ENCODE measurements at places on chromosomes 11 and 22.

DNA sequence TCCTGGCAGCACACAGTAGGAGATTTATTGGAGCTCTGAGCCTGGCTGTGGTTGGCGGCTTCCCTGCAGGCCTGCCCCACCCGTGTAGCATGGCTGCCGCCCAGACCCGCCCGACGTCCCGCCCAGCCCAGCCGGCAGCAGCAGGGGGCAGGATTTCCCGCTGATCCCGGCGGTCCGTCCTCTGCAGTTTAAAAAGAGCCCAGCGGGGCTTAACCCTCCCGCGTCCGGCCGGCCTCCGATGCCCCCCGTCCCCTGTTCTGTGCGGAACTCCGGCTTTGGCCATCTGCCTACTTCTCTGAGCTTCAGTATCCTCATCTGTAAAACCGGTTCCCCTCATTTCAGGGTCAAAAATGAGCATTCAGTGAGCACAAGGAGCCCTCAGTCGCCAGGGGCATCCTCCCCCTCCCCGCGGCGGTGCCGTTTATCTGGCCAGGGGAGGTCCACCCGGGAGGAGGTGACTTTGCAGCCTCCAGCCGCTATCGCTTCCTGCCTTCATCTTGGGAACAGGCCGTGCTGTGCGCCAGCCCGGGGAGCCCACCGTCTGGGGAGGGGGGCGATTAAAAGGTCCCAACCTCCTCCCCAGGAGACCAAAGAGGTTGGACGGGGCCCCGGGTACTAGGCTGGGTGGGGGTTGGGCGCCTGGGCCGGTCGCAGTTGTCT lies at the start of gene GAS2L1:
GAS2L1 (plus strand) TSS at position 476 of the 660 bp plus-strand sequence. CDS start 1,456 bp downstream, outside the sequence.
- peak; percentile 77 for DNase-seq

GRCh38 chr11:17296852-17297559 lies 20.5 kb downstream of the NUCB2 start:
- DNase-seq, result no peak

DNA sequence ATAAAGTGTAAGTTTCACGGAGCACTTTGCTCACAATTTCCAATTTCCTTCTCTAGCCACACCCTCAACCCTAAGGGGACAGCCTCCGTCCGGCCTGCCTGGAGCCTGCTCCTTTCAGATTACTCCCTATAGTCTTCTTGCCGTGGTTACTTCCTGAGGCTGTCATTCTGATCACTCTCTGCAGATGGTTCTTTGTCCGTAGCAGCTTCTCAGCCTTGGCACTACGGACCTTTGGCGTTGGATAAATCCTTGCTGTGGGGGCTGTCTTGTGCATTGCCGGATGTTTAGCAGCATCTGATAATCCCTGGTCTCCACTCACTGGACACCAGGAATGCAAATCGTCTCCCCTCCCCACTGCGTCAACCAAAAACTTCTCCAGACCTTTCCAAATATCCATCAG lies 447.5 kb upstream of the KIRREL3 start:
- DNase-seq, result no peak

- no peak for DNase-seq
These were observed 224.8 kb upstream of the CHORDC1 start for GRCh38 chr11:90447618-90448017.

DNA sequence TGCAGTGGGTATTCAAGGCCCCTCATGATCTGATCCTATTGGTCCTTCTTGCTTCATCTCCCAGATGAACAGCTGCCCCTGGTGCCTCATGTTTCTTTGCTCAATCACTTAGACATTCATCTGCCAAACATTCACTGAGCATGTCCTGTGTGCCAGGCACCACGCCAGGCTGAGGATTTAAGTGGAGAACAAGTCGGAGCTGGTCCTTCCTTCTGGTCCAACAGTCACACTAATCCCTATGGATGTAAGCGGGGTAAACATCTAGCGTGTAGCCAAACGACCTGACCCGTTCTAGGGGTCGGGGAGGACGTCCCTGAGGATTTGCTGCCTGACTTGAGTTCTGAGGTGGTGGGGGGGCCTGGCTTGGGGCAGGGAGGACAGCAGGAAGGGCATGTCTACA lies 21.9 kb downstream of the ZMAT5 start:
- no peak for DNase-seq

DNA sequence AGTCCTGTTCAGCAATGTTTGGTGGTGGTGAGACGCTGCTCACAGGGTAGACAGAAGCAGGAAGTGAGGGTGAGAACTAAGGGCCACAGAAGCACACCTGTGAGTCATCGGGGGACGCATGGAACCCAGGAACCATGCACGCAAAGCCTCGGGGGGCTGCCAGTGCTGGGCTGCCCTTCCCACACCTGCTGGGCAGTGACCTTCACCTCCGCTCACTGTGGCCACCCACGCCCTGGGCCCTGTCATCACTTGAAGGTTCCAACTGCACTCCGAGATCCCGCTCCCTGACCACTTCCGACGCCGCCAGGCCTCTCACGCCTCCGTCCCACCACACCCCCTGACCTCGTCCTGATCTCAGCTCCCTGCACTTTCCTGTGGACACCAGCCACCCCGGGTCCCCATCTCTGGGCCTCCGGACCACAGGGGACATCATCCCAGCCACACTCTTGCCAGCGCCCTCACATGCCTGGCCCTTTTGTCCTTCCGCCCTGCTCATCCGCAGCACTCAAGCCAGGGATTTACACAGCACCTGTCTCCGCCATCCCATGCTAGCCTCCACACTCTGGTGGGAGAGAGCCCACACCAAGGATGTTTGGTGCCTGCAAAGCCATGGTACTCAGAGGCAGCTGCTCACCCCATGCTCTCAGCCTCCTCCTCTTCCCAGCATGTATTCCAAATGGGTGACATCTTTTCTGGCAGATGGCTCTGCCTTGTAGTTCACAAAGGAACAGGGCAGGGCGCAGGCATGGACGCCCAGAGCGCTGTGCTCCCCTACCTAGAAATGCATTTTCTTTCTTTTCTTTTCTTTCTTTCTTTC lies 23.1 kb upstream of the ATXN10 start:
- DNase-seq, result no peak

Data from hematopoietic multipotent progenitor cell treated with erythropoietin and hydrocortisone succinate and interleukin-3 and kit ligand, for 15 days (in vitro differentiated cells).